ENCODE measurements at places on chromosomes 11 and 22.

DNA sequence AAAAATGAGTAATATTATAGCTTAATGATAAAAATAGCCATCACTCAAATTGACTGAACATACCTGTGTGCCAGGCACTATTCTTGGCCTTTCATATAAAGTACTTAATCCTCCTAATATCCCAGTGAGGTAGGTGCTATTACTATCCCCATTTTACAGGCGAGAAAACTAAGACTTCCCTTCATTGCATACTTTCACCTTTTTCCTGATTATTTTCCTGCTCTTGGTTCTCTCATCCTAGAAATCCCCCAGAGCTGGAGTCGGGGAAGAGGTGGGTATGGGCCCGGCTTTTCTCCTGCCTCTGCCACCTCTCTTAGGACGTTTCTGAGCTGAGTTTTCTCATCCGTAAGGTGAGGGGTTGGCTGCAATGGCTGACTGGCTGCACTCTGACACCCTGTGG, 2.2 kb downstream of the NPTXR start:
- DNase-seq, result no peak

- no peak for DNase-seq
These were observed 17.3 kb downstream of the GALNT18 start for GRCh38 chr11:11604370-11604990.

DNA sequence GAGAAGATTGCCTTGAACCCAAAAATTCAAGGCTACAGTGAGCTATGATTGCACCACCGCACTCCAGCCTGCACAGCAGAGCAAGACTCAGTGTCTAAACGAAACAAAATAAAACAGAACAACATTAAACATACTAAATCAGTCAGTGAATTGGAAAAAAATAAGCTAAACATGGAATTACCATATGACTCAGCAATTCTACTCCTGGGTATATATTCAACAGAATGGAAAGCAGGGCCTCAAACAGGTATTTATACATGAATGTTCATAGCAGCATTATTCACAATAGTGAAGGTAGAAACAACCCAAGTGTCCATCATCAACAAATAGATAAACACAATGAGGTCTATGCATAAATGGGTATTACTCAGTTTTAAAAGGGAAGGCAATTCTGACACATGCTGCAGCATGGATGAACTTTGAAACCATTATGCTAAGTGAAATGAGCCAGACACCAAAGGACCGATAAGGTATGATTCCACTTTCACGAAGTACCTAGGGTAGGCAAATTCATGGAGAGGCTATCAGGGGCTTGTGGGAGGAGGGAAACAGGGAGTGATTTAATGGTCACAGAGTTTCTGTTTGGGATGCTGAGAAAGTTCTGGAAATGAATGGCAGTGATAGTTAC, 15.5 kb downstream of the NTM start:
- DNase-seq, result no peak

DNA sequence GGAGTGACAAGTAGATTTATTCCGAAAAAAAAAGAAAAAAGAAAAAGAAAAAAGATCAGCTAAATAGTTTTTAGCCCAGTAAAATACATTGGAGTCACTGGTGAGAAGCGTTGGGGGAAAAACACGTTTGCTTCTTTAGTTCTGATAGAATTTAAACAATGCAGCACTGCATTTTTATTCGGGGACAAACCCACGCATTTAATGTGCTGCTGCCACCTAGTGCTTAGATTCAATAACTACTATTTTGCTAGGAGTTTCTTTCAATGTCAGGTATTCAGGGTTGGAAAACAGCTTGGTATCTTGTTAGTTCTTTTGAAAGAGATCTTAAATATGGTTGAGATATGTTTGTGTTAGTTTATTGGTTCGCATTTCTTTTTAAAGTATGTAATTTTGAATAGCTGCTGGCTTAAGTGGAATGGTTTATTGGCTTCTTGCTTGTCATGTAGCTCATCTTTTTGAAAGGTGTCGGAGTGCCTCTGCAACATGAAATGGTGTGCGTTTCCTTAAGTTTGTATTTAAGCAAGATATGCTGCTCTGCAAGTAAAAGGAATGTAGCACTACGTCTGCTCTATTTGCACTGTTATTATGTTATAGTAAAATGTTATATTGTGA, 41.9 kb downstream of the SVIP start:
- no peak for DNase-seq

- no peak for DNase-seq
These were observed 59.1 kb downstream of the TRMU start for GRCh38 chr22:46394622-46395021.

GRCh38 chr11:90512846-90513245, 290.0 kb upstream of the CHORDC1 start:
- DNase-seq, result no peak

- no peak for DNase-seq
These were observed 139.1 kb downstream of the DBX1 start for GRCh38 chr11:20021212-20021611.

DNA sequence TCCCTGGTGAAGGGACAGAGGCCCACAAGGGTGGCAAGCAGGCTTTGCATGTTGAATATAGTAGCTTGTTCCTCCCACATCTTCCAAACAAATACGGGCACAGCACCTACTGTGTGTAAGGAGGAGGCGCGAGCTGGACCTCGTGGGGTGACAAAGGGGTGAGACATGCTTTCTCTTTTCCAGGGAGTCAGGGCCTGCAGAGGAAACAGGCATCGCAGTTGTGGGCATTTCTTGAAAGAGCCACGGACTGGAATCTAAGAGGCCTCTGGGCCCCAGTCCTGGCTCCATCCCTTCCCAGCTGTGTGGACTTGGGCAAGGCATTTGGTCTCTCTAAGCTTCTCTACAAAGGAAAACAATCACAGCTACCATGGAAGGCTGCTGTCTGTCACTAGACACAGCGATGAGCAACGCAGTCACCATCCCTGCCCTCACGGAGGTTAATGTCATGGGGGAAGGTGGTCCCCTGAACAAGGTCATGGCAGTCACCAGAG, 13.0 kb upstream of the CDC42EP1 start:
- no peak for DNase-seq

DNA sequence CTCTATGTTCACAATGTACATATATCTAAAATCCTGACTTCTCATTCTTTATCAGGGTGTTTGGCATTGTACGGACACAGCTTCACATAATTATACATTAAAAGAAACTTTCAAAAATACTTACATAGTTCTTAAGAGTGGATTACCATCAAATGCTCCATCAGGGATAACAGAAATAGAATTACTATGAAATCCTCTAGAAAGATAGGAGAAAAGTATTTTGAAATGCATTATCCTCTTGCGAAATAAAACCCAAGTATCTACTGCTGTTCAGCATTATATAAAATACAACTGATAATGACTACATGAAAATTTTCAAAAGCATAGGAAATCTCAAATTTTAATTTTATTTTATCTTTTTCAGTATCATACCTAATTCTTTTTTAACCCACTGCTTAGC, 17.8 kb upstream of the CCDC34 start:
- DNase-seq, result no peak

- no peak for DNase-seq
These were observed 32.7 kb downstream of the ARHGAP42 start for GRCh38 chr11:100719809-100720221.

DNA sequence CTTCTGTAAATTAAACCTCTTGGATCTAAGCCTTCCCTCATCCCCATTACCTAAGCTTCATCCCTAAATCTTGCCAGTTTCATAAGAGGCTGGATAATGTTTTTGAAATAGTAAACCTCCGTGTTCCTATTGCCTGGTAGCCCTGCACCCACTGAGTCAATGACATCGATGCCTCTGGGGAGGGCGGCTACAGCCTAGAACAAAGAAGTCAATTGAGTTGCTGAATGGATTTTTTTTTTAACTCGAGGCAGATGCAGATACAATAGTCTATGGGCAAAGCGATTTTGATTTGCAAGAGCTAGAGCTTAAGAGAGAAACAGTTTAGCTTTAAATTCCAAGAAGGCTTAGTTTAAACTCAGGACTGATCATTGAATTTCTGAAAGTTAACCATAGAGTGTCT, 121.3 kb downstream of the NECTIN1 start:
- DNase-seq, result no peak

- no peak for DNase-seq
These were observed 460.9 kb downstream of the METTL15 start for GRCh38 chr11:28569106-28569505.

- no peak for DNase-seq
These were observed 48.6 kb upstream of the RBFOX2 start for GRCh38 chr22:36077271-36077670.

DNA sequence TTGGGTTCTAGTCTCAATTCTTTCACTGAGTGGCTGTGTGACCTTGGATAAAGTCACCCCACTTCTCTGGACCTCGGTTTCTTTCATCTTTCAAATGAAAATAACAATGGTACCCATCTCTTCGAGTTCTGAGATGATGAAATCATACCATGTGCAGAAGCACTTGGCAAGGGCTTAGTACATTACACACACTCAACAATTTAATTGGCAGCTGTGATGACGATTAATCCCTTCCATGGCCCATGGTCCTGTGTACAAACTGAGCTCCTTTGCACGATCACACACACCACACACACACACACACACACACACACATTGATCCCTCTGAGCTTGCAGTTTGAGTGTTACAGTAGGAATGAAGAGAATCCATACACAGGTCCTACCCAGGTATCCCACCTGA, 103.4 kb upstream of the ASPHD2 start:
- DNase-seq, result no peak

- DNase-seq, result peak; percentile 45
These were observed 477 bp downstream of the DPAGT1 start for GRCh38 chr11:119100994-119101758.

- DNase-seq, result no peak
These were observed 14.5 kb downstream of the SLC35F2 start for GRCh38 chr11:107844041-107844440.

GRCh38 chr22:46598737-46599424, 21.3 kb upstream of the GRAMD4 start:
- no peak for DNase-seq

DNA sequence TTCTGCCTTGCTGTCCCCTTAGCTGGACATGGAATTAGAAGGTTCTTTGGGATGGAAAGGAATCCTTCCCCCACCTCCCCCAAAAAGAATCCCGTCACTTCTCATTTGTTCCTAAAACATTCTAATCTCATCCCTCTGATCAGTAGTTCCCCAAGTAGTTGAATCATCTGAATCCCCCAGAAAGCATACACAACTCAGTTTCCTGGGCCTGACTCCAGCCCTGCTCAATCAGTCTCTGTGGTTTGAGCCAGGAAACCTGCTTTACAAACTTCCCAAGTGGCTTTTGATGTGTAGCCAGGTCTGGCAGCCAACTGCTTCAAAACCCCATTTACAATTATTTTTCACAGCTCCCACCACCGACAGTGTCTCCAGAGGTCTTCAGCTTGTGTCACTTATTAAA, 20.2 kb downstream of the C22orf31 start:
- DNase-seq, result no peak

DNA sequence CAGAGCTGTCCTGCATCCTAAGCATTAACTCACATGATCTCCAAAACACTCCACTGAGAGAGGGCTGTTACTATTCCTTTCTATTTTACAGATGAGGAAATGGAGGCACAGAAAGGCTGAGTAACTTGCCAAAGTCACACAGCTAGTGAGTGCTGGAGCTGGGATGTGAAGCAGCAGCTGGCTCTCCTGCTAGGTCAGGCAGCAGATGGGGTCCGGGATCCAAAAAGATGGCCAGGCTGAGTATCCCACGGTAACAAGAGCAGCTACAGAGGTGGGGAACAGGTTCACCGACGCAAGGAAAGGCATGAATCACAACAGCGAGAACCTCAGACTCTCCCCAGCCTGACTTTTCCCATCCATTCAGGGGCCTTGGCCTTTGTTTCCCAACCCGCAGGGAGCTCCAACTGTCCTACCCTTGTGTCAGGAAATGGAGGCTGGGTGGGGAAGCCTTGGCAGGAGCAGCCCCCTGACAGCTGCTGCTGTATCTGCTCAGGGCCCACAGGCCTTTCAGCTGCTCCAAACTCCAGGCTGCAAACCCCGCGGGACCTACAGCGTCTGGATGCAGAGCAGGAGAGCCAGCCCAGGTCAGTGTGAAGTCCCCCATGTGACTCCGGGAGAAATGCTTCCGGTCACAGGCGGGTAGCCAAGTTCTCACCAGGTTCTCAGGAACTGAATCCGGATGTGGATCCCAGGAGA, 29.5 kb downstream of the DKK3 start:
- no peak for DNase-seq

DNA sequence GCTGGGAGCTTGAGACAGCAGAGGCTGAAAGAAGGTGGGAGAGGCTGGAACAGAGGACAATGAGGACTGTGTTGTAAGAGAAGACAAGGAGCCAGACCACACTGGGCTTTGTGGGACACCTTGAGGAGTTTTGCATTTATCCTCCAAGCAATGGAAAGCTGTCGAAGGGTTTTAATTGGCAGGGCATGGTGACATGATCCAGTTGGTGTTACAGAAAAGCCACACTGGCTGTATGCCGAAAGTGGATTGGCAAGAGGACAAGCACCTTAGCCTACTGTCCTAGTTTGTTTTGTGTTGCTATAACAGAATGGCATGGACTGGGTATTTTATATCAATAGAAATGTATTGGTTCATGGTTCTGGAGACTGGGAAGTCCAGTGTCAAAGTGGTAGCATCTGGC, 14.0 kb upstream of the APLNR start:
- DNase-seq, result no peak

DNA sequence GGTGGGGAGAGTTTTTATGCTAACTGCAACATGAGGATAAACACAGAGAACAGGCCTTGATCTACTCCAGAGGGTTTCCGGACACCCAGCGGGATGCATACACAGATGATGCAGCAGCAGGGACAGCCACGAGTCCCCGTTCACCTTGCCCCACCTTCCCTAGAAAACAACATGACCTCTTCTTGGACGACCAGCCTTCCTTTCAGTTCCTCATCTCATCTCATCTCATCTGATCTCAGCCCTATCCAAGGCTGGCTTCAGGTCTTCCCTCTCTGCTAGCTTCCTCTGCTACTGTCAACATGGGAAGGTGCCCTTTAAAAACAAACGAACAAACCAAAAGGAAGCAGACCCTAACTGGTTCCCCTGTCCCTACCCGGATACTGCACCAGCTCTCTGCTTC, 1356.2 kb downstream of the TBC1D22A start:
- no peak for DNase-seq

- DNase-seq, result no peak
These were observed 13.1 kb downstream of the ZBED5 start for GRCh38 chr11:10844796-10845195.

- no peak for DNase-seq
These were observed 89.0 kb downstream of the RRAS2 start for GRCh38 chr11:14269692-14270573.
